Airway epithelial cell (primary cell): ENCODE measurements at places on chromosomes 1 and 21. TPM values are rescaled to one million over a fixed set of nuclear protein-coding genes. Genes with fewer than 3 reads are reported as not detected.

UCHL5 gene
- total RNA-seq, result 26.2 and 30.5 TPM in 2 replicates

INKA2 gene
- total RNA-seq, result 0.46 and 3.0 TPM in 2 replicates

GJA8 gene
- not detected in 2 replicates for total RNA-seq

CR1L gene
- 0.07 TPM in 1 of 2 replicates, not detected in the other for total RNA-seq

F13B gene
- not detected in 2 replicates for total RNA-seq

IGSF3 gene
- 61.4 and 79.1 TPM in 2 replicates for total RNA-seq

PDZK1IP1 gene
- total RNA-seq, result 2.5 TPM in 1 of 2 replicates, not detected in the other

COL18A1 gene
- 67.5 and 69.9 TPM in 2 replicates for total RNA-seq
